Gastrocnemius medialis (tissue), 4 donors: ENCODE measurements at places on chromosomes 5 and 9.

DNA sequence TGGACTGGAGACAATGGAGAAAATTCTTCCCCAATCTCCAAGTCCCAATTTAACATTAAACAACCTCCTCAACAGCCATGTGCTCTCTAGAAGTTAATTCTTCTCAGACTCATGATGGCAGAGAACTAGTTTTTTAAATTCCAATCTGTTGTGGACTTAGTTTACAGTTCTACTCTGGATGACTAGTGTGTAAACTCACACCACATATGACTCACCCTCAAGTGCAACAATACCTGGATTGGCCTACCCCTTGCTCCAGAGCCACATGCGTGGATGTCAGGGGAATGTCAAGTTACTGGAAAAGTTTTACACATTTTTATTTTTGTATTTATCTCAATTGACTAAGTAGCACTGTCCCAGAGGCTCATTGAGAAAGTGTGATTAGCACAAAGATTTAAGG lies 136.0 kb upstream of the EFNA5 start:
- no peak for DNase-seq

DNA sequence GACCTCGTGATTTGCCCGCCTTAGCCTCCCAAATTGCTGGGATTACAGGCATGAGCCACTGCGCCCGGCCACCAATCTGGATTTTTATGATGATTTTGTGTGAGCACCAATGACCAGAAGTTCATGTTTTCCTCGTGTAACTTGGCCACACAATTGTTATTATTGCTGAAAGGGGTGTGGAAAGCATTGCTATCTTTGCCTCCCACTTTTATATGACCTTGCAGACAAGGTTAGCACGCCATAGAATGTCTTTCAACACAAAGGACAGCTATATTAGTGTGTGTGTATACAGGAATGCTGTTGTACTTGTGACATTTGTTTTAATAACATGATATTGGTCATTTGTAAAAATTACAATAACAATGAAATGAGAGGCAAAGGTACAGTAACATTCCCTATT lies 155.0 kb upstream of the ERCC6L2 start:
- no peak for DNase-seq

- DNase-seq = no peak
Observed at GRCh38 chr5:165477546-165477945, 1972.1 kb downstream of the MAT2B start.

- no peak for DNase-seq
Observed at GRCh38 chr5:148820461-148821395, 5.7 kb upstream of the ADRB2 start.

DNA sequence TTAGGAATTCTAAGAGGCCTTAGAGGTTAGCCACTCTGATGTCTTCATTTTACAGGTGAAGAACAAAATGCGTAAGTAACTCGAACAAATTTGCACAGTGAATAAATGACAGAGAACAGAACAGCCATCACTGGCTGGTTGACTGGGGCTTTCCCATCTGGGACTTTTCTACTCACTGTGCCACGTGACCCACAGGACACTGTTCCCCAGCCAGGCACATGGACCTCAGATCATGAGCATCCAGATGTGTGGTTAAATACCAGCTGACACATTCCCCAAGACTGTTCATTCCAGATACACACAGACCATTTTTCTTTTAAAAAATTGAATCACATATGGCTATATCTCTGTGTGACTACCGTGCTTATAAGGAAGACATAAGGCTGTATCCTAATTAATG lies 25.8 kb upstream of the MED10 start:
- no peak for DNase-seq

GRCh38 chr5:68332080-68332451 lies 116.5 kb downstream of the PIK3R1 start:
- DNase-seq = no peak

DNA sequence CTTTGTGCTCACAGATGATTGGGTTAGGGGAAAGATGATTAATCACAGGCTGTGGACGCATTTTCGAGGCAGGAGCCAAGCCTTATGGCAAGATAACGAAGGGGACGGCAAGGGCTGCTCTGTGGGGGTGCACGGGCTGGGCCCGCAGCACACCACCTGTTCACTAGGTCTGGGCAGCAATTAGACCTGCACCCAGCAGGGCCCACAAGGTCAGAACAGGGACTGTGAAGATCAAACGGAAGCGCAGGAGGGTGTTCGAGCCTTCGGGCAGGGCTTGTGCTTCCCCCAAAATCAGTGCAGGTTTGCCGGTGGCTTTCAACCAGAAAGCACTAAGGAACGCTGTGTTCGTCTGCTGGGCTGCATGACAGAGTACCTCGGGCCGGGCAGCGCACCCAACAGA lies 73.7 kb downstream of the UBE2QL1 start:
- DNase-seq = no peak

DNA sequence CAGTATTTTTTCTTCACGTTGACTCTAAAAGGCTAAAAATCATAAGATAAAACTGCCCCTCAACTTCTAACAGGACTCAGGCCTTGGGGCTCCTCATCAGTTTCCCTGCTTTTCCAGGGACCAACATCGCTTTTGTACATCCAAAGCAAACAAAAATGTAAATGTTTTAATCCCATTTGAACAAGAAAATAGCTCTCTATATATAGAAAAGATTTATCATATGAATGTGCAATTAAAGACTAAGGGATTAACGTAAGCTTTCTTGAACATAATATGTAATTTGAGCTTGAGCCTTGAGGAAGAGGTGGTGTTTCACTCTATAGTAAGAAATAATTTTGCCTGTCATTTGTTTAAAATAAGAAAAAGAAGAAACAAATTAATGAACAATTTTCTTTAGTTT lies 547.2 kb upstream of the ACO1 start:
- no peak for DNase-seq

DNA sequence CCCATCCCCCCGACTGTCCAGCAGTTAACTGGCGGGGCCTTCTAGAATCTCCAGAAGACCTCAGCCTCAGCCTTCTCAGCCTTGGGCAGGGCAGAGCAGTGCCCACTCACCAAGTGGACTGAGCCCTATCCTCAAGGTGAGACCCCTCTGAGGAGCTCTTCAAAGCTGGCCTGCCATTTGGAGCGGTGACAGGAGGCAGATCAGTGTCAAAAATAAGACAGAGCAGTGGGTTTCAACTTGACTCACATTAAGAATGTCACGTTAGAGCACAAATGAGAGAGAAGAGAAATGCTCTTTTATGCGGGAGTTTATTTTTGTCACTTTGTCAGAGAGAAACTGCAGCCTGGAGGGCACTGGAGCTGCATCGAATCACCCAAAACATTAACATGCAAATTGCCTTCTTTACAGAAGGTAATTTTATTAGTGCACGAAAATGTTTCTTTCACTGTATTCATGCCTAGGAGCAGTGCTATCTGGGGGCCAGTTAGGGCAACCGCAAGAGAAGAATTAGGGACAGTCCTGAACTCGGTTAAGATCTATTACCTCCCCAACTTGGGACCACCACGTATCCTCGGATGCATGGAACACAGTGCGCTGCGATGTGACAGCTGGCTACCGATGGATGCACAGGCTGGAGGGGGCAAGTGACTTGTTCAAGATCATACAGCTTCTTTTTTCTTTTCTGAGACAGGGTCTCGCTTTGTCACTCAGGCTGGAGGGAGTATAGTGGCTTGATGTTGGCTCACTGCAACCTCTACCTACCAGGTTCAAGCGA lies 188.5 kb downstream of the DAB2IP start:
- no peak for DNase-seq

DNA sequence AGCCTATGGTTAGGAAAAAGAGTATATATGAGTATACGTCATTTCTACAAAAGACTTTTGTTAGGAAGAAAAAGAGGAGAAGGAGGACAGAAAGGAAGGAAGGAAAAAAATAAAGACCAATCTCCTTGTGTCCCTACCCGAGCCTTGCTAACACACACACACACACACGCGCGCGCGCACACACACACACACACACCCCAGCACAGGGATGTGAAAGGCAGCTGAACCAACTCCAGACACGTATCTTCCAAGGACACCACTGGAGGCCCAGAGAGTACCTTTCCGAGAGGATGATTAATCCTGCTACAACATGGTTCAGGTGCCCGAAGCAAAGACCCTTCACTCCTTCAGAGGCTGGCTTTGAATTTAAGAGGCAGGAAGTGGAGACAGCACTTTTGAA lies 56.9 kb upstream of the GALNT10 start:
- DNase-seq = no peak

GRCh38 chr5:155761502-155761901 lies 565.5 kb upstream of the SGCD start:
- DNase-seq = no peak

GRCh38 chr9:93306579-93307091 lies 122.7 kb downstream of the WNK2 start:
- no peak for DNase-seq
